Stimulated activated CD4-positive, alpha-beta T cell treated with anti-CD3 and anti-CD28 coated beads, Interleukin-12 subunit alpha, Interleukin-12 subunit beta, amount 100 ng/mL, for 24 hours (primary cell): ENCODE measurements at places on chromosomes 13 and 19.

DNA sequence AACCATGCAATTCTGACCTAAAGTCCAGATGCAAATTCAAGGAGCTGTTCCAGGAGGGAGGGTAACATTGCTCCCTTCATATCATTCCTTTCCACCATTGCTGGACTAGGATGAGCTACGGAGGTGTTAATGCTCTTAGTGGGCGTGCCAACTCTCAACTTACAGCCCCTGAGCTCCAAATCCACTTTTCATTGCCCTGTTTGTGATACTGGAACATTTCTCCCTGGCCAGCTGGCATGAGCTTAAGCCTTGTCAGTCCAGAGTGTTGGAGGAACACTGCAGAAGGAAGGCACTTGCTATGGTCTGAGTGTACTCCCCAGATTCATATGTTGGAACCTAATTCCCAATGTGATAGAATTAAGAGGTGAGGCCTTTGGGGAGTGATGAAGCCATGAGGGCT lies 70.4 kb upstream of the FARP1 start:
- no peak for DNase-seq

DNA sequence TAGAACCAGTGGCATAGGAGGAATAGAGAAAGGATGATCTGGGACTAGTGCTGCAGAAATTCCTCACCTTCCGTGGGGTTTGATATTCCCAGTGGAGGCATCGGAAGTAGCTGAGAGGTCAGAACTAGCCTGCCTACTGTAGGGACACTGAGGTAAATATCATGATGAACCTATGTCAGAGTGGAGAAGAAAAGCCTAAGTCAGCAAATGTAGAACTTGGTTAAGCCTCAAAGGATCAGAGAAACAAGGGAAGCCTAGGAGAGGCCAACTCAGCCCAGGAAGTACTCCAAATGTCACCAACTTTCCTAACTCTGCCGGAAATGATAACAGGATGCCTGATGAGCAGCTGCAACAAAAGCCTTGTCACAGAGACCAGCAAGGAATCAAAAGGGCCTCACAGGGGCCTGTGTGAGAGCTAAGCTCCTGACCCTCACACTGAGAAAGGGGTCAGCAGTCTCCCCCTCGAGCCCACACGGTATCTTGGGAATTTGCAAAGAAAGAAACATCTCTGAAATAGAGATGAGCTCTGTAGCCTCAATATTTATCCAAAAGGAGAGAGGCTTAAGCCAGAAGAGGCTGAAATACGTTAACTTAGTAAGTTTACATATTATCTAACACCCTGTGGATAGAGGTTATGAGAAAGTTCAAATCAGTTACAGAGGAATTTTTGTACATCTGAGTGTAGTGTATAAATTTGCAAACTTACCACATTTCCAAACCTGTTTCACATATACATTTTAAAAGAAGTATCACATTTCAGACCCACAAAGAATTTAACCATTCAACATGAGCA lies 1064.3 kb downstream of the DIAPH3 start:
- DNase-seq: no peak

DNA sequence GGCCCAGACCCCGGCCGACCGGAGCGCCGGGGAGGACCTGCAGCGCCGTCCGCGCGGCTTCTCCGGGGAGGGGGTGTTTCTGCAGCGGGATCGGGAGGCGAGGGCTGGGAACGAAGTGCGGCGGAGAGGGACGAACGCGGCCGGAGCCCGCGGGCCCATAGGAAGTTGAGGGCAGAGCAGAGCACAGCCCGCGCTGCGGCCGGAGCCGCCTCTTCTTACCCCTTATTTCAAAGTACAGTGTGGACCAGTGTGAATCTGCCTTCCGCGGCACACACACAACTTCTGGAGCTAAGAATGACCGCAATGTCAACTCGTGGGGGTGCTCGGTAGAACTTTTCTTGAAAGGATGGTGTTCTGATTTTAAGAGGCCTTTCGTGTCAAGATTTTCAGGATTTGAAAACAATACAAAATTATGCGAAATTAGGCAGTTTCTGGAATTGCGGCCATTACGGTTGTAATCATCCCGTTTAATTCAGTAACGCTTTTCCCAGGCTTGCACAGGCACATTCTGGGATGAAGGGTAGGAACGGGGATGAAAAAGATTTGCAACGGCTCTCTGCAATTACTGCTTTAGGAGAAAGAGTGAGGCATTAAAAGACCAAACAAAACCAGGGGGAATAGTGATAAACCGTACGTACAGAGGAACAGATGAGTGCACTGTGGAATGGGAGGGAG lies 821 bp downstream of the TDRD3 start:
- DNase-seq: peak; percentile 33

DNA sequence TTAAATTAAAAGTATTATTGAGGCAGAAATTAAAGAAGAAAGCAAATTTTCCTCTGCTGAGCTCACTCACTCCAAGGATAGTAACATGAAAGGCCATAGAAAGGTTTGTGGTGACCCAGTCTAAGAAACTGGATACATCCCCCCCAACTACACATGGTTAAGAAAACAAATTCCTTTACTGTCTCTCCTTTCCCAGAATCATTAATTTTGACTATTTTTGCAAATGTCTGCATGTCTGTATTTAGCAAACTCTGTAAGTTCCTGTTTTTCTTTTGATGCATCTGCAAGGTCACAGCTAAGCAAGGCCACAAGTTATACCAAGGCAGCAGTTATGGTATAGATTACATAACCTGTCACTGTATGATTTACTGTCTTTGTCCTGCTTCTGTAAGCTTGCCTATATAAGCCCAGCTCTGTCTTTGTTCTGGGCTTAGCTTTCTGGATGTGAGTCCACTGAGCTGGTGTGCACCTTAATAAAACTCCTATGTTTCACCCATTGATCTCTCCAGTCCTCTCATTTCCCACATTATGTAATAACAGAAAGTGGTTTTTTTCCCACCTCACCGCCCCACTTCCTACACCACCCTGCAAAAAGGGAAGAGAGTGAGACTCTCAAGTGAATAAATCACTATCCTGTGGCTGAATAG lies 8.5 kb upstream of the ZNF83 start:
- DNase-seq: no peak

DNA sequence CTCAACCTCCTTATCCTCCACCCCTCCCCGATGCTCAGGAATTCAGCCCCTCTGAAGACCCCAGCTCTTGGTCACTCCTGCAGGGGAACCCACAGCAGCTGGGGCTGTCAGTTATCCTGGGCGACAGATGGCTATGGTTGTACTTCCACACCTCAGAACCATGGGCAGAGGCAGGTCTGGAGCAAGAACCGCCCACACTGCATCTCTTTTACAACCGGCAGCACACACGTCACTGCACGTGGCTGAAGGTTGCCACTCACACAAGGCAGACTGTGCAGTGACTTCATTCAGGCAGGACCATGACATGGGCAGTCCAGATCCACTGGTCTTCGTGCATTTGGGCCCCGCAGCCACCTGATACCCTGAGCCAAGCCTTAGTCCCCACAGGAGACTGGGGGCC lies 21.5 kb upstream of the SDHAF1 start:
- DNase-seq: no peak

- DNase-seq: peak; percentile 45
These were observed at the start of gene DKKL1 for GRCh38 chr19:49363268-49364082. TSS of gene DKKL1 (plus strand) at chr19:49363877. CDS start at chr19:49363999, 122 bp downstream.

GRCh38 chr19:58003174-58003828 lies 681 bp upstream of the ZNF606 start:
- DNase-seq: no peak

DNA sequence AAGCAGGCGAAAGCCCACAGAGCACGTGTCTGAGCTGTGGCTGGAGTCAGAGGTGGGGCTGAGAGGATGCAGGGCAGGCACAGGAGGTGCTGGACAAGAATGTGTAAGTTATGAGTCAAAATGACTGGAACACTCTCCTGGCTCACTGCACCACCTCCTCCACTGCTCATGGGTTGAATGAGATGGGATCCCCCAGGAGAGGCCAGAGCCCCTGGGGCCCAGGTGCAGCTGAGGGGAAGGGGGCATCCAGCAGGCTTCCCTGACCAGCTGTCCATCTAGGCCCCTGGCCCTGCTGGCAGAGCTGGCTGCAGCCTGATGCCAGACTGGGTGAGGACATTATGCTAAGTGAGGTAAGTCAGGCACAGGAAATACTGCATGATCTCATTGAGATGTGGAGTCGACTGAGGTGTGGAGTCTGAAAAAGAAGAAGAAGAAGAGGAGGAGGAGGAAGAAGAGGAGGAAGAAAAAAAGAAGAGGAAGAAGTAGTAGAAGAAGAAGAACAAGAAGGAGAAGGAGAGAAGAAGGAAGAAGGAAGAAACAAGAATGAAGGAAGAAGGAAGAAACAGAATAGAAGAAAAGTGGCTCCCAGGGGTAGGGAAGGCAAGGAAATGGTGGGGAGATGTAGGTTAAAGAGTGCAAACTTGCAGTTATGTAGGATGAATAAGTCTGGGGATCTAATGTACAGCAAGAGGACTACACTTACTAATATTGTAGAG lies 747.4 kb downstream of the UQCRFS1 start:
- DNase-seq: no peak

- DNase-seq: no peak
These were observed 102.1 kb upstream of the FNDC3A start for GRCh38 chr13:48873587-48873986.

DNA sequence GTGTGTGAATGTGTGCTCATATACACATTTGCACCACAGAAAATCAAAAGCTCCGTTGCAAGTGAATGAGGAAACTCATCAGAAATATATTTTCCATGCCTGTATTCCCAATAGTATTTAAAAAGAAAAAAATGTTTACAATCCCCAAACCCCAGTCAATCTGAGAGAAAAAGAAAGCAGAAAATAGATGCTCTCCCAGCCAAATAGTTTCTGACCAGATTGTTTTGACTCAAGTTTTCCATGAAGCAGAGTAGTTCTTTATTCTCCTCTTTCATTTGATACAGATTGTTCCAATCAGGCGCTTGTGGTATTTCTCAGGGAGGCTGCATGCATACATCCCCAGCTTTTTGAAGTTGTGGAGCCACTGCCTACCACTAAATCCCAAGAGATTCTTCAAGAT lies 110.6 kb downstream of the STARD13 start:
- DNase-seq: no peak

- DNase-seq: no peak
These were observed 58.9 kb downstream of the RAP2A start for GRCh38 chr13:97492684-97493371.

GRCh38 chr19:8034178-8034525 lies 18.4 kb upstream of the CCL25 start:
- no peak for DNase-seq

GRCh38 chr19:2271234-2272103 lies 10.5 kb downstream of the PEAK3 start:
- DNase-seq: no peak

- no peak for DNase-seq
These were observed 94.6 kb downstream of the TSHZ3 start for GRCh38 chr19:31254611-31255010.

- no peak for DNase-seq
These were observed 3.2 kb downstream of the RASL11A start for GRCh38 chr13:27273658-27274425.

DNA sequence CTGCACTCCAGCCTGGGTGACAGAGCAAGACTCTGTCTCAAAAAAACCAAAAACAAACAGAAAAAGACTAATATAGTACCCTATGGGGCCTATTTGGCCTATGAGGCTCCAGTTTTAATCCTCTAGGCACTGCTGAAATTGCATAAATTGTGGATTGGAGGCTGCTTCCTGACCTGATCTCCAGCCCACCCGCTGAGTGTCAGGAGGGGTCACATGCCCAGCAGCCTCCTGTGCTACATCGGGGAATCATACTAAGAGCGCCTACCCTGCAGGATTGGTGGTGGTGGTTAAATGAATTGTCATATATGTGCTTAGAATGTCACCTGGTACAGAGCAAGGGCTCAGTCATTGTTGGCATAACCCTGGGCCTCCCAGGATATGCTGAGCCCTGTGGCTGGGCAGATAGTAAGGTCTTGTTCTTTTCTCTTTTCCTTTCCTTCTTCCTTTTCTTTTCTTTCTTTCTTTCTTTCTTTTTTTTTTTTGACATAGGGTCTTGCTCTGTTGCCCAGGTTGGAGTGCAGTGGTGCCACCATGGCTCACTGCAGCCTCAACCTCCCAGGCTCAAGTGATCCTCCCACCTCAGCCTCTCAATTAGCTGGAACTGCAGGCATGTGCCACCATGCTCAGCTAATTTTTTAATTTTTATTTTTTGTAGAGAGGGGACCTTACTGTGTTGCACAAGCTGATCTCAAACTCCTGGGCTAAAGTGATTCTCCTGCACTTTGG lies 31.3 kb downstream of the LTBP4 start:
- no peak for DNase-seq

- DNase-seq: no peak
These were observed 29.2 kb upstream of the MPHOSPH8 start for GRCh38 chr13:19604306-19604705.

- no peak for DNase-seq
These were observed 328.1 kb downstream of the MYO16 start for GRCh38 chr13:108957369-108958012.

GRCh38 chr19:12938779-12939601 lies 581 bp downstream of the CALR start:
- no peak for DNase-seq

DNA sequence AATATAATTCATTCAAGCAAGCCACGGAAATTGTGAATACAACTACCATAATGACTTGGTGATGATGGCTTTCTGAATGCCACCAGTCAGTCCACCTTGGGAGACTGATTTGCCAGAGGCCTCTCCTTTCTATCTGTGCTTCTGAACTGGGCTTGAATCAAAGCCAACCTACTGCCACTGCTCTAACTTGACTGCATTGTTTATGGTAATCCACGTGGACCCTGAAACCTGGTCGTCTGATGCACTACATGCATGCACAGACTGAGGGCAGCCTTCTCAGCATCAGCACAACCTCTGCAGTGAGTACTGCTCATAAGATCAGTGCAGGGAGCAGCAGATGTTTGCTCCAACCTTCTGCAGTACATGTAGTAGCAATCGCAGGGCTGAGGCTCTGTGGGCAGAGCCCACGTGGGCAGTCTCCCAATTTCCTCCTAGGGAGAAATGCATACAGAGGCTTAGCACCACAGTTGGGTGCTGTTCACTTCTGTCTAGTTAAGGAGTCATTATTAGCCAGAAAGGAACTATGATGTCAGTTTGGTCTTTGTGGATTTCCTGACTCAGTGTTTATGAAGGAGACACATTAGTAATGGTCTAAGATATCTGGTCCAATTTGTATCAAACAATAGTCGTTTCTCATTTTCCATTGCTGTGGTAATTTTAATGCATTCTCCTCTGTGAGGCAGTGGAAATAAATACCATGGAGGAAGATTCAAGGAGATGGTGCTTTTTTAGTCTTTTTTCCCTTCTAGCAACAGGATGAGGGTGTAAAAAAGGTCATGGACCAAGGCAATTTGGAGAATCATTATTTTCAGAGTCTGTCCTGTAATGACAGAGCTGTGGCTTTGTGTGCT lies 82.5 kb downstream of the AKAP11 start:
- DNase-seq: no peak

GRCh38 chr19:18480006-18480691 lies 41.7 kb downstream of the ELL start:
- no peak for DNase-seq
